ENCODE measurements at places on chromosomes 4 and X. TPM values are rescaled to one million over a fixed set of nuclear protein-coding genes. Genes with fewer than 3 reads are reported as not detected.

AFP gene
- total RNA-seq, result 67.6 TPM

- peak; percentile 74 for DNase-seq
Observed at GRCh38 chr4:173529477-173530325, at the start of gene HAND2. Gene HAND2 (minus strand): TSS chr4:173530229. CDS start chr4:173529289, 940 bp downstream.

LRIT3 gene
- total RNA-seq, result not detected

GRCh38 chrX:136273986-136274385, 22.8 kb upstream of the MAP7D3 start:
- DNase-seq, result no peak

GRCh38 chr4:20444599-20445337, 193.1 kb downstream of the SLIT2 start:
- DNase-seq, result no peak

DNA sequence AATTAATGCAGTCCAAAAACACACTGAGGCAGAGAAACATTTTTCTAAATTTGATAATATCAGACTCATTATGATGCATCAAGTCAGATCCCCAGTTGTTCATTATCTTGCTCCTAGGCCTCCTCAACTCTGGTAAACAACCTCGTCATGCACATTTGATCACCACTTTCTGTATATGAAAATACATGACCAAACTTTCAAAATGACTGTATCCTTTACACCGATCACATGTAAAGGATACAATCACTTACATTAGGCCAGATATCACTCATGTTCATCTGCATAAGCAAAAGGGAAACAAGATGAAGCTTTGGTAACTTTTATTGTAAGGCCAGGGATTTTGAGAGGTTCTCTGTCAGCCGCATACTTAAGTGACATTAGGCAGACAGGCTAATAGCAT, 99.4 kb upstream of the IL1RAPL1 start:
- no peak for DNase-seq

GRCh38 chr4:74948236-74948635, 15.3 kb downstream of the PARM1 start:
- no peak for DNase-seq

SPANXD gene
- total RNA-seq, result not detected

DNA sequence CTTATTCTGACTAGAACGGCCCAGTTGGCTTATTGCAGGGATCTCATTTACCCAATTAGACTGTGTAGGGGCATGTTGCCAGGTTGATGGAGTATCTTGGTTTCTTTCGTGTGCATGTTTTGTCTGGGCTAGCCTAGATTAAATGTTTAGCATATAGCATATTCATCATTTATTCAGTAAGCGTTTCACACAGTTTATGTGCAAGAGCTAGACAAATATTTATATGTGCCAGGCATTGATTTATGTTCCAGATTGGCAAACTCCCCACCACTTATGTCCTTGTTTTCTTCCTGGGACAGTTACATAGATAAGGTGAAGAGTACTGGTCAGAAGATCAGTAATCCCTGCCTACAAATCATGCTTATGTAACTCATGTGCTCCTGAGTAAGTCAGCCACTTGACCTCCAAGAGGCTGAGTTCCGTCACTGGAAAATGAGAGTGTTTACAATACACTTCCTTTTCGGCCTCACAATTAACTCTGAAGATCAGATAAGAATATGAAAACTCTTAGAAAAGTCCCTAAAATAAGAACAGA, 57.2 kb downstream of the RUFY3 start:
- DNase-seq, result no peak

GRCh38 chrX:97524997-97525396, 641.3 kb downstream of the RPA4 start:
- DNase-seq, result no peak

DNA sequence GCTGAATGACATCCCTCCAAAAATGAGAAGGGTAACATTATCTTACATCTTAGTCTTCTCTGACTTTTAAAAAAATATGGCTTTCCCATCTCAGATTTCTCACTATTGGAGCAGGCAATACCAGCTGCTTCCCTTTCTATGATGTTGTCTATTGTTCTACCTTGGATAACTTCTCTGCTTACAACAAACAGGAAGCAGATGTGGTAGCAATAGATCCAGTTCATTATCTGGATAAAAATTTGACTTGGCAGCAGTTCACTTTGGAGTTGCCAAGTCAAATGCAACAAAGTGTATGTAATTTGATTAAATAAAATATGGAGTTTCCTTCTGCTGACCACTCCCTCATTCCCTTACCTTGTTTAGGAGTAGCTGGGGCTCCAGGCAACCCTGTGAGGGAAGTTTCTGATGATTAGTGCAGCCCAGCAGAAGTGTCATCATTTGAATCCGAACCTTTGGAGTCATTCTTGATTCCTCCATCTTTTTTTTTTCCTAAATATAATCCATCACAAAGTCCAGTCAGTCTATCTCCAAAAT, 72.0 kb upstream of the GPRIN3 start:
- no peak for DNase-seq

DNA sequence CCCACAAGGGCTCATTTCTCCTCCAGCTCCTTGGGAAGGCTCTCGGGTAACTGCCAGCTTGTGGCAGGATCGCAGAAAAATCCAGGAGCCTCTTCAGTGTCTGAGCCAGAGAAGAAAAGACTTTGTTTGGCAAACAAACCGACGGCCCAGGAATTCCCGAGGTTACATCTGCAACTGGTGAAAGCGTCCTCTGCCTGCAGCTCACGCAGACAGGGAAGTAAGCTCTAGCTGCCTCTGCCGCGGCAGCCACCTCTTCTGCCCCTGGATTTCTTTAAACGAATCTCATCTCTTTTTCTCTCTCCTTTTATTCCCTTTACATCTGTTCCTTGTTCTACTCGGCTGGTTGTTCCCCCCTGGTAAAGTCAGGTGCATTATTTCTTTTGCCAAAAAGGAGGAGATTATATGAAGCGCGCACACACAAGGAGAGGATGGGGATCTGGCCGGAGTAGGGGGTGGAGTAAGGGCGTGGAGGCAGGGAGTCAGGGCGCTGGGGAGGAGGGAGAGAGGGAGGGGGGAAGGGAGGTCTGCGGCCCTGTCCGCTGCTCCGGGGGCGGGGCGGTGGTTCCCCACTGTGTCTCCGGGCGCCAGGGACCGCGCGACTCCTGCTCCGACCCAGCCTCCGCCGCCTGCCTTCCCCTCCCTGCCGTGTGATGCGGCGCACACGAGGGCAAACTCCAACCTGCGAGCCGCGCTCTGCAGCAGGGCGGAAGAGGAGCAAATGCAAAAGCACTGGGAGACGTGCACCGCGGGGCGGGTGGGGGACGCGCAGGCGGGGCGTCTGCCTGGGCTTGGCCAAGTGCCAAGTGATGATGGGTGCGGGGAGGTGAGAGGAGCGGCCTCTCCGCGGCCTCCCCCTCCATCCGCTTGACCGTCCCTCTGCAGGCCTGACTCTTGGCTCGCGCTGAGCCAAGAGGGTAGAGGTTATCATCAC, at the start of gene DCHS2:
Gene DCHS2, minus strand, starts transcription at position 459 of the 931 bp plus-strand sequence. Its CDS starts 444 bp downstream, at position 15.
- no peak for DNase-seq

DNA sequence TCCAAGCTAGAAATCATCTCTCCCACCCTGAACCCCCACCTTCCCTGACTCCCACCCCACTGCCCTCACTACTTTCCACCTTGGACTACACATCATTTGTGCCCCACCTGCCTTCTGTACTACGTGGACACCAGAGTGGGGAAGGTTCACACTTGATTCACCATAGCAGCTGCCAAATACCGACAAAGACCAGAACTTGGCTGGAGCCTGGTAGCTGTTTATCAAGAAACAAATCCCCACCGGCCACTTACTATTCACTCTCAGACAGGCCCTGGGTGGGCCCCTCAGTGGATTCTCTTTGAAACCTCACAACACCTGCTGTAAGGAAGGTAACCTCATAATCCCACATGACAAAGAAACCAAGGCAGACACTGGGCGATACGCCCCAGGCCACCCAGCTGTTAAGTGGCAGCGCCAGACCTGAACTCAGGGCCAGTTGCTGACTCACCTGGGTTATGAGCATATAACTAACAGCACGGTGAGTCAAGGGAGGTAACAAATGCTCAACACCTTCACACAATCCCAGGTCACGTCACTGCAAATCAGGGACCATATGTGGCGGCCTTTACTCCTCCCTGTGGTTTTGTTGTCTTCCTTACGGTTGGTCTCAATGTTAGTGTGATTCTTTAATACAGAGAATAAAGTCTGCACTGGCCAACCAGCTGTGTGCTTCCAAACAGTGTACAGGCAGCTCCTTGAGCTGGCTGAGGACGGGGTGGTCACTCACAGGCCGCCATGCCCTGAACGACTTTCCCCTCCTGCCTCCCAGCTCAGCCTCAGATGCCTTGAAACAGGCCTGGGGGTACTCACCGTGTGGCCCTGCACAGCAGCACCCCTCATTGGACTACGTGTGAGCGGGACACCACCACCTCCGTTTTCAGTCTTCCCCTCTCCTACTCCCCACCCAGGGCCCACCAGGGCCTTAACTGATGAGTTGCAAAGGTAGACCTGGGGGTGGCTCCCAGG, 7.5 kb downstream of the WDR1 start:
- DNase-seq, result no peak

- no peak for DNase-seq
Observed at GRCh38 chrX:53251307-53251706, 26.3 kb upstream of the KDM5C start.

DNA sequence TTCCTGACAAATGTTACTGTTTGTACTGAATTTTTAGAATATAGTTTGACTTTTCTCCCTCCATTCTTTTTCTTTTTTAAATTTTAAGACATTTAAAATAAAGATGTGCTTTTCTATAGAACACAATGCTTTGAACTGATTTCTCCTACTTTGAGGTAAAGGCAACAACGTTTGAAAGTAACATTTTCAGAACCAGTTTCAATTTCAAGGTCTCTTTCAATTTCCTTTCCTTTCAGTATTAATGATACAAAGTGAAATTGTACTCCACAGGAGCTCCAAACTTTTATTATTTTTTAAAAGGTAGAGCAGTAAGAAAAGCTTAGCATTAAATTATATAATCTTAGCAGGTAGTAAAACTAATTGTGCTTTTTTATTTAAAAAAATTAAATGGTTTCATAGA, 54.9 kb downstream of the NDST4 start:
- DNase-seq, result no peak

UBA6 gene
- 69.6 TPM for total RNA-seq

DNA sequence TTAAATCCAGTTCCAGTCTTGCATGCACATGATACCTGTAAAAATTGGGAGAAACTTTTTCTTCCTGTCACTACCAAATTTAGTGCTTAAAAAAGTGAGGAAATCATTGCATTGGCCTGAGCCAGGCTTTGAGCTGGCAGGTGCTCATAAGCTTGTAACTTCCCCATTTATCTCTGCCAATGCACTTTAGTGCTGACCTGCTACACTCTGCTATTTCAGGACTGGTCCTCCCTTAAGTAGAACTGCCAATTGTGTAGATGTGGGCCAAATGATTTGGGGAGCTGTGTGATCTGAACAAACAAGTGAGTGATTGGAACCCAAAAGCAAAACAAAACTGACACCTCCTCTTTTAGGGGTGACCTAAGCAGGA, 51.8 kb downstream of the ZNF827 start:
- DNase-seq, result no peak

- DNase-seq, result no peak
Observed at GRCh38 chrX:151030845-151031244, 47.7 kb downstream of the HMGB3 start.

DNA sequence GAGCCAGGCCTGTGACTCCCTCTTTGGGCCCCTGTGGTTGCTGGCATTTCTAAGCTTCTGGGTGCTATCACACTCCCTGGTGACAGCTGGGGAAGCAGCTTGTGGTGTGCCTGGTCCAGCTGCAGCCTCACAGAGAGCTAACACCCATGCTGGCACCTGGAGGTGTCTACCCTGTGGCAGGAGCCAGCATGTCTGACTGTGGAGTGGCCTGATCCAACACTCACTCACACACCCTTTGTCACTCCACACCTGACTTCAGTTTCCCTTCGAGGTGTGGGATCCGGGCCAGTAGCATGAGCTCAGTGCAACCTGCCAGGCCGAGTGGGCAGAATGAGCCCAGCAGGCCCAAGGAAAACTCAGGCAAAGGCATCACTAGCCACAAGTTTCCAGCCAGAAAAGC, 67.5 kb downstream of the TECRL start:
- no peak for DNase-seq

TCEAL6 gene
- total RNA-seq, result not detected

DNA sequence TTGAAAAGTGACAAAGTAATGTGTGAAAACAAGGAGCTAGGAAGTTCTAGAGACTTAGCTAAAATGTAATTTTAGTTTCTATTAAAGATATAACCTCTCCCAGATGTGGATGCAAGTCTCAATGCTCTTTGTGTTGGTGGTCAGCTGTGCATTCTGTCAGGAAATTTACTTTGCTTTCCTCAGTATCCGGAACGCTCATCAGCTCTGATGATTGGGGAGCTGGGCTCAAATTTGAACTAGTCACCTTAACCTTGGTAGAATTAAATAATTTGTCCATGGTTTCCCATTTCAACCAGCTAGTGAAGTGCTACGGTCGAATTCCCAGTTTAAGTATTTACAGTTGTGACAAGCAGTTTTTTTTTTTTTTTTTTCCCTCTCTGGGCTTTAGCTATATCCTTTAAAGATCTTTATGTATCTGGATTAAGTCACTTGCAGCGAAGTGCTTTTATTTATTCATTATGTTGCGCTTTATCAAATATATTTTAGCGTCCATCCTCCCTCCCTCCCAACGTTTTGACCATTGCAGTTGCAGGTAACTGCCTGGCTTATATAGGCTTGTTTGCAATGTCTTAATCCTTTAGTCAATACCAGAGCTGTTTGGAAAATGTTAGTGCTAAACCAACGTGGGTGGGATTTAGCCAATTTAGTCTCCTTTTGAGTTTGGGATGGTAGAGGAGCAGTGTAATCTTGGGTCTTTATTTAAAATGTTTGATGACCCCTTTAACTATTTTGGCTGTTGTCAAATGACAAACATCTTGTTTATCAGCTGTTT, 2.1 kb downstream of the OGT start:
- no peak for DNase-seq

GRCh38 chrX:66200855-66201795, 37.1 kb downstream of the HEPH start:
- no peak for DNase-seq

FAM114A1 gene
- total RNA-seq, result 33.9 TPM

DNA sequence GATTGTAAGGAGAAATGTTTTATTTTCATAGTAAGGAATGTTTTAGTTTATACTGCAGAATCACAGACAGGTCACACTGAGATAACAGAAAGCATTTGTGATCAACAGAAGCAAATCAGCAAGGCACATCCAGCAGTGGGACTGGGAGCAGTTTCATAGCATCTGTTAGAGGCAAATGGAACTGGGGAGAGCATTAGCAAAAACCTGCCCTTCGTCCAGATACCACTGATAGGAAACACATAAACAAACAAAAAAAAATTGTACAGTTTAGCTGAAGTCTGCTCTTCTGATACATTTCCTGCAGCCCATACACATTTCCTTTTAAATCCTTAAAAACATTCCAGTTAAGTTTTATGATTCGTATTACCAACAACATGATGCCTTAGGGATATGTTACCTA, 374.3 kb downstream of the PCDH7 start:
- no peak for DNase-seq

GRCh38 chr4:84796394-84796793, 170.1 kb downstream of the WDFY3 start:
- DNase-seq, result no peak

GRCh38 chr4:81743731-81744435, 272.2 kb upstream of the RASGEF1B start:
- no peak for DNase-seq
